ENCODE measurements at places on chromosomes 13 and 19.

- DNase-seq = no peak
Measured at GRCh38 chr19:18855647-18856384, 24.1 kb downstream of the UPF1 start.

DNA sequence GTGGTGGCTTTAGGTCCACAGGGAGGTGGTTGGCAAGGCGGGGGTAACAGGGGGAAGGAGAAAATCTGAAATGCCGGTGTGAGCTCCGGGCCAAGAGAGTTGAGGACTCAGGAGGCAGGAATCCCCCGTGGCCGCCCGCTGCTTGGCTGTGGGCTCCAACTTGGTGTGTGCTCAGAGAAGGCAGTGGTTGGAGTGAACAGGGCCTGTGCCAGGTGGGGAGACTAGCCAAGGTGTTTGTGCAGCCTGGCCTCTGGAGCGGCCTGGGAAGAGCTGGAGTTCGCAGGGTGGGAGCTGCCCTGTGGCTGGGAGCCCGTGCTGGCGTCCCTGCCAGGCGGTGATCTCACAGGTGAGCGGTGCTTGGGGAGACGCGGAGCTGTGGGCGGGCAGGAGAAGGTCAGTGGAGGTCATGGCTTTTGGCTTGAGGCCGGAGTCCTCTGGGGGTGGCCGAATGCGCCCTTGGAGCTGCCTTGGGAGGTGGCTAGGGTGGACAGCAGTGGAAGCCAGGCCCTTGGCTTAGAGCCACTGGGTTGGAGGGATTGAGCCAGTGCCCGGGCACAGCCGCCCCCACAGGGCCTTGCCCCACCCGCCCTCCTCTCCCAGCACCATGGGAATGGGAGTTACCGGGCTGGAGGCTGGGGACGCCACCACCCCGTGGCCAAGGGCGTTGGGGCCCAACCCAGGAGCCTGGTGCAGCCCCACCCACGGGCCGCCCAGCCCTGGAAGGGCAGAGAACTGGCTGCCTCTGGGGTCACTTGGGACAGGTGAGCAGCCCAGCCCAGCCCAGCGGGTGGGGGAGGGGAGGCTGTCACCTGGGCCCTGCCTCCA, 7.1 kb upstream of the CIRBP start:
- no peak for DNase-seq

DNA sequence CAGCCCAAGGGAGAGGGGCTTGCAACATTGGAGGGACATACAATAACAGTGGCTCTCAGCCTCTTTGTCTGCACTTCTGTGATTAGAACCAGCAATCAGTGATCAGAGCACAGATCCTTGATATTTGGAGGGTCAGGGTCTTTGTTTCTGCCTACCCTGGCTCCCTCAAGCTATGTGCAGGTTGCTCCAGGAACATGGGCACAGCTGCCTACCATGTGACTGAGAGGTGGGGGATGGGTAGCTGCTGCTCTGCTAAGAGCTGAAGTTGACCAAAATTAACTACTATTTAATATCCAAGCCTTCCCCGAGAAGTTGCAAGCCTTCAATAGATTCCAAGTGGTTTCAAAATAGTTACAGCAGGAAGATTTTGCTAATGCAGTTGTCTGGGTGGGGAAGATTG, 202.6 kb downstream of the ZIC5 start:
- no peak for DNase-seq

DNA sequence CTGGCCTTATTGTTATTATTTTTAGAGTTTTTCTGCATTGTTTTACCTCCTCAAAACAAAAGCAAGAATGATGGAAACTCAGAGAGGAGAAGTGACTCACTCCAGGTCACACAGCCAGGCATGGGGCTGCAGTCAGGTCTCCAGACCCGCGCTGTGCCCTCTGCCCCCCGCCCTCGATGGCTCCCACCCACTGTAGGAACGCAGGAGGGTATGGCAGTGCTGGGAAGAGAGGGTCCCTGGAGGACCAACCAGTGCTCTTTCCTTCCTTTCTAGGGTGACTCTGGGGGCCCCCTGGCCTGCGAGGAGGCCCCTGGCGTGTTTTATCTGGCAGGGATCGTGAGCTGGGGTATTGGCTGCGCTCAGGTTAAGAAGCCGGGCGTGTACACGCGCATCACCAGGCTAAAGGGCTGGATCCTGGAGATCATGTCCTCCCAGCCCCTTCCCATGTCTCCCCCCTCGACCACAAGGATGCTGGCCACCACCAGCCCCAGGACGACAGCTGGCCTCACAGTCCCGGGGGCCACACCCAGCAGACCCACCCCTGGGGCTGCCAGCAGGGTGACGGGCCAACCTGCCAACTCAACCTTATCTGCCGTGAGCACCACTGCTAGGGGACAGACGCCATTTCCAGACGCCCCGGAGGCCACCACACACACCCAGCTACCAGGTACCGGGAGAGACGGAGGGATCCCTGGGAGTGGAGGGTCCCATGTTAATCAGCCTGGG, 5.6 kb downstream of the TIMM13 start:
- no peak for DNase-seq

GRCh38 chr19:22604571-22605274, 29.4 kb upstream of the ZNF492 start:
- DNase-seq = no peak

- DNase-seq = no peak
Measured at GRCh38 chr19:30056580-30056979, 114.5 kb downstream of the URI1 start.

- DNase-seq = no peak
Measured at GRCh38 chr13:39768962-39769361, 113.5 kb downstream of the COG6 start.

DNA sequence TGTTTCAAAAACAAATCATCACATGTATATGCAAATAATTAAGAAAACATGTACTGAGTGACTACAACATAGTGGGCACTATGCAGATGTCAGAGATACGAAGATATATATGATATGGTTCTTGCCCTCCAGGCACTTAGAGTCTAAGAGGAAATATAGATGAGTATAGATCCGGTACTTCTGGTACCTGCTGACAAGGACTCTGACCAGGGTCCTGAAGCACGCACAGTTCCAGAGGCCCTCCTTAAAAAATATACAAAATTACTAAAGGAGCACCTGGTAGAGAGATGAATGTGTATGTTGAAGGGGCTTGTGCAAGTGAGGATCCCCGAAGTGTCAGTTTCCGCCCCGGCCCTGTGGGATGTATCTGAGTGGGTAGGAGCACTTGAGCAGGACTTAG, 31.3 kb downstream of the MTUS2 start:
- no peak for DNase-seq

GRCh38 chr19:32223595-32224370, 121.6 kb upstream of the ZNF507 start:
- no peak for DNase-seq

DNA sequence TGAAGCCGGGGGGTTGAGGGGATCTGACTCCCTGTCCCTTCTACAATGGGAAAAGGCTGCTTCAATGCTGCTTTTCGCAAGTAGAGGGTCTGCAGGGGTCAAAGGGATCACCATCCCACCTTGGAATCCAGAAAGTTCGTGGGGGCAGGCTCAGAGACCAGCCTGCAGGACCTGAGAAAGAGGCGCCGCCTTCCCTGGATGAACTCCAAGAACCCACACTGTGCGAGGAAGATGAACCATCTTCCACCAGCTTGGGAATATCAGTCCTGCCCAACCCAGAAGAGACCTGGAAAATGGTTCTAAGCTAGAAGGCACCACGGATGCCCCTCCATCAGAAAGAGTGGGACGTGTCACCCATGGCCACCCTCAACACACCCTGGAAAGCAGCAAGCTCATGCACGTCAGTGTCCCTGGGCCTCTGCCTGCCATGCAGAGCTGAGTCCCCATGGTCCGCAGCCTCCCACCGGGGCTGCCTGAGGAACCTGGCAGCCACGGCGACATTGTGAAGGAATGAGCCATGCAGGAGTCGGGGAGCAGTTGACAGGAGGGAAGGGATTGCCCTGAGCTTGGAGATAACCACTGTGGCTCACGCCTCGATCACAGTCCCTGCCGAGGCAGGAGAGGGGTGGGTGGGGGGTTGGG, 14.6 kb downstream of the RAB3D start:
- no peak for DNase-seq

GRCh38 chr13:100075700-100076587, 12.9 kb upstream of the PCCA start:
- DNase-seq = no peak

DNA sequence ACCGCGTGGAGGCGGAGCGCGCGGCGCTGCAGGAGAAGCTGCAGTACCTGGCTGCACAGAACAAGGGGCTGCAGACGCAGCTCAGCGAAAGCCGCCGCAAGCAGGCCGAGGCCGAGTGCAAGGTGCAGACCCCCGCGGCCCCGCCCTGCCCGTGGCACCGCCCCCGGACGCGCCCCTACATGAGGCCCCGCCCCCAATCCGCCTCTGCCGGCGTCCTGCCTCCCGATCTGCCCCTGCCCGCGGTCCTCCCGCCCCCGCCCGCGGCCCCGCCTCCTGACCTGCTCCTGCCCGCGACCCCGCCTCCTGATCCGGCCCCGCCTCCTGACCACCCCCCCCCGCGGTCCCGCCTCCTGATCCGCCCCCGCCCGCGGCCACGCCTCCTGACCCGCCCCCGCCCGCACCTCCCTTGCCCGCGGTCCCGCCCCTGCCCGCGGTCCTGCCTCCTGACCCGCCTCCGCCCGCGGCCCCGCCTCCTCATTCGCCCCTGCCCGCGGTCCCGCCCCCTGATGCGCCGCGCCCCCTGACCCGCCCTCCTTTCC, 11.7 kb downstream of the PRR36 start:
- DNase-seq = peak; percentile 75

DNA sequence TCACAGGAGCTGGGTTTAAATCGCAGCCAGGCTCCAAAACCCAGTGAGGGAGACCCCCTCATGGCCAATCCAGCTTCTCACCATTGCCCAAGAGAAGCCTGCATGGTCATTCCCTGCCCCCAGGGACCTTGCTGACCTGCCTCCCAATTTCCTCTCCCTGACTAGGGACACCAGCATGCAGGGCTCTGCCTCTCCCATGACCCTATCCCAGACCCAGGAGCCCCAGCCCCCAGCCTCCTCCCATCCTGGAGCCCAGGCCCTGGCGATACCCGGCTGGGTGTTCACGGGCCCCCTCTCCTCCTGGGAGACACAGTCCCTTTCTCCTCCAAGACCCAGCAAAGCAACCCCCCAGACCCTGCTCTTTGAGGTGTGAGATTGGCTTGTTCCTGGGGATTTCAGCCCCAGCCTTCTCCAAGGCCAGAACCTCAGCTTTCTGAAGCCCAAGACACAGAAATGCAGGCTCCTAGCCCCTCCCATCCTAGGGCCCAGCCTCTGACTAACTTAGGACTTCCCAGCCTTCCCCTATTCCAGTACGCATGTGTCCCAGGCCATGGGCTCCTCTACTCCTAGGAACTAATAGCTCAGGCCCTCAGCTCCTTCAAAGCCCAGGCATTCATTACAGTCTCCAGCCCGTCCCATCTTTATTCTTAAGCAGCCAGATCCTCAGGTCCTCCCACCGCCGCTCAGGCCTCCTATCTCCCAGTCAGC, 1.1 kb downstream of the GYS1 start:
- peak; percentile 92 for DNase-seq

GRCh38 chr19:48720251-48720612, 707 bp upstream of the MAMSTR start:
- DNase-seq = no peak

DNA sequence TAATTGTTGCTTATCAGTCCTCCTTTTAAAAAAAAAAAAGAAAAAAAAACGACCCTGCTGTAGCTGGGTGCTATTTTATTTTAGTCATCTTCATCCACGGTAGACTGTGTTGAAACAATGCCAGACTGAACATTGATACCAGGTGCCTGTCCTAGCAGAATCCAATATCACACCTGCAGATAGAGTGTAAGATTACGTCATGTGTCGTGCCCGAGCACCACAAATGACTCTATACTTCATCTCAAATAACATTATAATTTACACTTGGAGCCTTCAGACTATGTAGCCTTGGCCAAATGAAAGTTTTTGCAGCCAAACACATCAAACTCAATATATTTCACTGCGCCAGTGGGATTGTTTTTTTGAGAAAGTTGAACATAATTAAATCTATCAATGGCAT, 410.6 kb downstream of the FGF9 start:
- no peak for DNase-seq

DNA sequence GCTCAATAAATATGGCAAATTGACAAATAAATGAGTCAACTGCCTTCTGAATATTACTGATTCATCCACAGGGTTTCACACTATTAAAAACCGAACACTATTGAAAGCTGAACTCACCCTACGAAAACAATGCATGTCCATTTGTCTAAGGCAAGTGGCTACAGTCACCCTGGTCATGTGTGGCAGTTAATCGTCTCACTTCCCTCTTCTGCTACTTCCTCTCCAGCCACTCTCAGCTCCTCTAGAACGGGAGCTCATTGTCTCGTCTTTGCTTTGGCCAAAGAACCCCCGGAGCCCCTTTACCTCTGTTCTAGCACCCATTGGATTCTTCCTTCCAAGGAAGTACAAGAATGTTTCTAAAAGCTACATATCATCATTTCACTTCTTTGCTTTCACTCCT, 74.4 kb upstream of the ZNF599 start:
- no peak for DNase-seq

DNA sequence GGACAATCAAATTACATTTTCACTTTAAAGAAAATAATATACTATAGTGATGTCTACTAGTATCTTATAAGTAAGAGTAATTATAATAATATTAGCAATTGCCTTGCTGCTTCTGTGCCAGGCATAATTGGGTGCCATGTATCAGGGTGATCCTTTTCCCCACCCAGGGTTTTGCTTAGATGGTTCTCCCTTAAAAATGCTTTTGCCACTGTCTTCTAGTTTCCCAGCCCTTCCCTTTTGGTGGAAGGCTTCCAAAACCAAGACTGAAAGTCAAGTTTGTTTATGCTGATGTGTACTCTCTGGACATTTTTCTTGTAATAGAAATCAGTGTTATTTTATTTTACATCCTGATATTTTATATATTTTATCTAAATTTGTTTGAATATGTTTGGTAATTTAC, 77.8 kb downstream of the ITGBL1 start:
- DNase-seq = no peak

- DNase-seq = no peak
Measured at GRCh38 chr13:63351533-63351932, 1935.9 kb upstream of the PCDH20 start.

GRCh38 chr13:65943024-65943423, 1287.1 kb downstream of the PCDH9 start:
- DNase-seq = no peak

DNA sequence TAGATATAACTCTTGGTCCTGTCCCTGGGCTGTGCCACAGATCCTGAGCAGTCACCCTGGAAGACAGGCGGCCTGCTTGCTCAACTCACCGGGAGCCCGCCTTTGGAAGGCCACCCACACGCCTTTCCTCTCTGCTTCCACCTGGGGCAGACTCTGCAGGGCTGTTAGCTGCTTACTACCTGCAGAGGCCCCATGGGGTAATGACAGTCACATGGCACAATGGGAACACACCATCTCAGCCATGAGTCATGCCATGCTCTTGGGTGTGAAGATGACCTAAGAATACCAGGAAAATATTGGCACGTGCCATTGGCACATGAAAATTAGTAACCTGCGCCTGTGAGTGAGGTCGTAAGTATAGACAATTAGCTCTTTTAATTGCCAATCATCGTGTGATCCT, 108.6 kb downstream of the COL4A2 start:
- no peak for DNase-seq

All from GM03348 (cell line).